ENCODE measurements at places on chromosomes 3 and 15. TPM values are rescaled to one million over a fixed set of nuclear protein-coding genes. Genes with fewer than 3 reads are reported as not detected.

HIGD2B gene
- not detected for total RNA-seq

CFAP44 gene
- 14.1 TPM for total RNA-seq

- no peak overlapping the region for H3K27ac ChIP-seq
- no peaks in the 10 kb centered on the region for H3K27me3 ChIP-seq
- DNase-seq, result no peak
Observed at GRCh38 chr3:50008931-50009330, 69.0 kb downstream of the RBM6 start.

- H3K27me3 ChIP-seq, result no peaks in the 10 kb centered on the region
- H3K4me3 ChIP-seq, result no peak overlapping the region
- no peak overlapping the region for H3K27ac ChIP-seq
- H3K36me3 ChIP-seq, result no peaks in the 10 kb centered on the region
- no peak for DNase-seq
Observed at GRCh38 chr3:59517388-59517787, 467.6 kb upstream of the CFAP20DC start.
